Posterior vena cava (tissue), 2 donors: ENCODE measurements at places on chromosomes 13 and 19.

DNA sequence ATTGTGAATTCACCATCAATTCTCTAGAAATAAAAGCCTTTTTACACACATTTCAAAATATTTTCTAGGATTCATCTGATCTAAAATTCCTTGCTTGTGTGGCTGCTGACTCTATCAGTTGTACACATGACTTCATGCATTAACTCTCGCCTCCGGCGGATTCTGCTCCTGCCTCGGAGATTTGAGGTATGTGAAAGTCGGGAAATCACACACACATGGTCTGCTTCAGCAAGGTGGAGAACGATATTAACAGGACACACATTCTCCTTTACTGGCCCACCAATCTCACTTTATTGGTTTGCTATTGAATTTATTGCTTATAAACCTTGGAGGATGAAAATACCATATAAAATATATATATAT lies 855.7 kb downstream of the SLITRK5 start:
- DNase-seq = no peak

DNA sequence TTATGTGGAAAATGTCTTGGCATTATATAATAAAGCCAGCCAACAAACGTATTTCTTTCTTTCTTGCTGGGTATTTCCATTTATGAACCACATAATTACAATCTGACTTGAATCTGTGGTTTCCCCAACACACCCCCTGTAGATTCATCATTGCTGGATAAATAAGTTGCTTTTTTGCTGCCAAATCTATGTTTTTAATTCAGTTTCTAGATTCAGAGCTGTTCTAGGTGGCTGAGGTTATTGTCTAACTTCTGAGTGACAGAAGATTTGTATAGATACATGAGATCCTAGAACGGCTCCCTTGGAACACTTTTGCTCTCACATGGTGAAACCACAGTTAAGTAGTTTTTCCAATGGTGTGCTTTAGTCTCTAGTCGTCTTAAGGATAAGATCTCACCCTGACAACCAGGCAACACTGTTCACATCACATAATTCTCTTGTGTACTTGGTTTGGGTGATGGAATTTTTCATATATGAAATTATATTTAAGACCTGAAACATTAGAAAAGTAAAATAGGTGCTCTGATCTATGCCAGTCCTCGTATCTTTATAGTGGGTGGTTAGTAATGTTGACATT lies 239.1 kb downstream of the KLF12 start:
- DNase-seq = no peak

GRCh38 chr13:41456768-41457588 lies at the start of gene RGCC:
Gene RGCC, plus strand, starts transcription at chr13:41457550. Its CDS starts 158 bp downstream, at chr13:41457708.
- DNase-seq = peak; percentile 96

DNA sequence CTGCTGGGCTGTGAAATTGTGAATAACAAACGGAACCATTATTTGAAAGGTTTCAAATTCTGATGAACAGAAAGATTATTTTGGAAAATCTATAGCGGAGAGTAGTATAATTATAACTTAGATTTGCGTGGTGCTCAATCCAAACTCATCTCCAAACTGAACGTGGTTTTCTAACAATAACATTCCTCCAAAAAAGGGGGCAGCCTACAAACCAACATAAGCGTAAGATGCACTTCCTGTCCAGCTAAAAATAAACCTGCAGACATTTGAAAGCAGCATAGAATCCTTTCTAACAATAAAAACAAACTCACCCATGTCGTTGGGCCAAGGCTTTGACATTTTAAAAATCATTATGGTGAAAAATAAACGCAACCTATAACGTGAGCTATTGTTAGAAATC lies 178.4 kb downstream of the COL4A1 start:
- DNase-seq = no peak
